Body of pancreas (tissue), 4 donors: ENCODE measurements at places on chromosomes 13 and 19. TPM values are rescaled to one million over a fixed set of nuclear protein-coding genes. Genes with fewer than 3 reads are reported as not detected.

DNA sequence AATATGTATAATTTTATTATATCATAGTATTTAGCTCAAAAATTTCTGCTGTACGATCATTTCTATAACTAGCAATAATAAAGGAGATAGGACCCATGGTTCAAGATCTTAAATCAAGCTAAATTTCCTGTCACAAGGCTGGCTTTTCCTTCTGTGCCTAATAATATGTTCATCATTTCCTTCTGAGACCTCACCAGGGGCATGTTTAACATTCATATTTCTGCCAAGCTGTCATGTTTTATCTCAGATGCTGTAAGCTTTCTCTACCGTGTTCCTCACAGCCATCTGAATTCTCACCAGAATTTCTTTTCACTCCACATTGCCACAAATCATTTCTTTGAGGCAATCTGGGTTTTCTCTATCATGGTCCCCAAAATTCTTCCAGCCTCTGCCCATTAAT lies 482.3 kb upstream of the SGCG start:
- H3K27ac ChIP-seq = no peak overlapping the region
- no peaks in the 10 kb centered on the region for H3K36me3 ChIP-seq
- H3K27me3 ChIP-seq = no peaks in the 10 kb centered on the region
- DNase-seq = no peak
- H3K4me1 ChIP-seq = no peaks in the 10 kb centered on the region

- no peaks in the 10 kb centered on the region for H3K27me3 ChIP-seq
- no peaks in the 10 kb centered on the region for H3K4me1 ChIP-seq
- no peak for DNase-seq
- H3K36me3 ChIP-seq = no peaks in the 10 kb centered on the region
- H3K4me3 ChIP-seq = no peak overlapping the region
These were observed 758.9 kb downstream of the LIG4 start for GRCh38 chr13:107456431-107456830.

GRCh38 chr19:45467115-45467455 lies 711 bp upstream of the FOSB start:
- H3K36me3 ChIP-seq = no peaks in the 10 kb centered on the region
- peak overlapping the region; percentile 94 for H3K27ac ChIP-seq
- DNase-seq = no peak
- H3K4me1 ChIP-seq = peaks cover 25% of the 10 kb centered on the region
- no peak overlapping the region for H3K4me3 ChIP-seq

DNA sequence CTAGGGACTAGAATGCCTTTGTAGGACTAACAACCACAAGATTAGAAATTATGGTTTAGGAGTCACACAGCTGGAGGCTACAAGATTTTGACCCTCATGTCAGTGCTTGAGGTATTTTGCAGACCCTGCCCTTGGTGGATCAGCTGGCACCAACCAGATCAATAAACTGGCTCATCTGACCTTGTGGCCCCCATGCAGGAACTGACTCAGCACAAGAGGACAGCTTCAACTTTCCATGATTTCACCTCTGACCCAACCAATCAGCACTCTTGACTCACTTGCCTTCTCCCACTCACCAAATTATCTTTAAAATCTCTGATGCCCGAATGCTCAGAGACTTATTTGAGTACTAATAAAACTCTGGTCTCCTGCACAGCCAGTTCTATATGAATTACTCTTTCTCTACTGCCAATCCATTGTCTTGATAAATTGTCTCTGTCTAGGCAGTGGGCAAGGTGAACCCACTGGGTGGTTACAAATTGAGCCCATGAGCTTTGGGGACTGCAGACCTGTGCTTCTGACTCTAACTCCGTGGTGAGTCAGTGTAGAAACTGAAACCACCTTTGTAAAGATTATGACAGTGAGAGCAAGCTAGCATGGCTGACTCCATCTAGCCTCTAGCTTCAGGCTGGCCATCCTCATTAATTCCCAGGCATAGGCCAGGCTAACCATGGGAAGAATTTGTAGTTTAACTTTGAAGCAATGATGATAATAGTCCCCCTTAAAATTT lies 33.9 kb upstream of the CEACAM8 start:
- H3K27ac ChIP-seq = no peak overlapping the region
- DNase-seq = no peak
- no peaks in the 10 kb centered on the region for H3K36me3 ChIP-seq
- no peaks in the 10 kb centered on the region for H3K27me3 ChIP-seq
- no peak overlapping the region for H3K4me3 ChIP-seq
- no peaks in the 10 kb centered on the region for H3K4me1 ChIP-seq

- no peak for DNase-seq
- no peaks in the 10 kb centered on the region for H3K4me1 ChIP-seq
- H3K27ac ChIP-seq = no peak overlapping the region
- no peak overlapping the region for H3K4me3 ChIP-seq
These were observed 650.1 kb downstream of the FGF9 start for GRCh38 chr13:22320991-22321390.

DNA sequence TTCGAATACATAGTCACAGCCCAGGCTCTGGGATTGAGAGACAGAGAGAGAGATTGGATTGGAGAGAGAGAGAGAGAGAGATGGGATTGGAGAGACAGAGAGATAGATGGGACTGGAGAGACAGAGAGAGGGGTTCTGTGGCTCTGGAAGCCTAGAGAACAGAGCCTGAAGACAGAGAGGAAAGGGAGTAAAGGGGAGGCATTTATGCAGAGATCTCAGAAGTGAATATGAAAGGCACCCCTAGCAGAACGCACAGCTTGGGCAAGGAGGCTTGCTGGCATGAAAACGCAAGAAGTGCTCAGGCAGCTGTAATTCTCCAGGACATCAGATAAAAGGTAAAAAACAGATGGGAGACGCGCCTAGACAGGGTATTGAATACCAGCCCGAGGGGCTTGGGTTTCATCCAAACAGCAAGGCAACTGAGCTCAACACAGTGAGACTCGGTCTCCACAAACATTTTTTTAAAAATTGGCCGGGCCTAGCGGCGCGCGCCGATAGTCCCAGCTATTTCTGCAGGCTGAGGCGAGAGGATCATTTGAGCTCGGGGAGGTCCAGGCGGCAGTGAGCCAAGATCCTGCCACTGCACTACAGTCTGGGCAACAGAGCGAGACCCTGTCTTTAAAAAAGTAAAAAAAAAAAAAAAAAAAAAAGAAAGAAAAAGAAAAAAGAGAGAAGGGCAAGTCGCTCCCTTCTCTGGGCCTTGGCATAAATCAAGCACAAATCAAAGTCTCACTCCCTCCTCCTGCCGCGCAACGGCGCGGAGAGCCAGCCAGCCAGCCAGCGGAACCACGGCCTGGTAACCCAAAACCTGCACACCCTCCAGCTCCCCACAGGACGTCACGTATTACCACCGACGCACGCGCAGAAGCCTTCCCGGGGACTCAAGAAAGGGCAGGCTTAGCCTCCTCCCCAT lies 774 bp upstream of the PPP2R1A start:
- peaks cover 40% of the 10 kb centered on the region for H3K4me1 ChIP-seq
- no peak for DNase-seq
- no peaks in the 10 kb centered on the region for H3K36me3 ChIP-seq
- no peak overlapping the region for H3K4me3 ChIP-seq

GRCh38 chr13:33448889-33449288 lies 163.3 kb upstream of the STARD13 start:
- no peak overlapping the region for H3K27ac ChIP-seq
- no peak for DNase-seq
- no peaks in the 10 kb centered on the region for H3K36me3 ChIP-seq
- no peak overlapping the region for H3K4me3 ChIP-seq
- H3K4me1 ChIP-seq = peaks cover 18% of the 10 kb centered on the region

- no peaks in the 10 kb centered on the region for H3K4me1 ChIP-seq
- no peaks in the 10 kb centered on the region for H3K36me3 ChIP-seq
- no peaks in the 10 kb centered on the region for H3K27me3 ChIP-seq
- no peak for DNase-seq
These were observed 874.9 kb downstream of the EFNB2 start for GRCh38 chr13:105660561-105660960.

- H3K4me1 ChIP-seq = peaks cover 53% of the 10 kb centered on the region
- H3K27ac ChIP-seq = peak overlapping the region; percentile 97
- no peak for DNase-seq
- H3K36me3 ChIP-seq = no peaks in the 10 kb centered on the region
- H3K27me3 ChIP-seq = no peaks in the 10 kb centered on the region
These were observed 8.3 kb upstream of the KLF16 start for GRCh38 chr19:1871630-1872029.

- no peak overlapping the region for H3K4me3 ChIP-seq
- no peaks in the 10 kb centered on the region for H3K36me3 ChIP-seq
- no peak for DNase-seq
These were observed 750.6 kb downstream of the DIAPH3 start for GRCh38 chr13:59413126-59413525.

GRCh38 chr13:81726037-81726726 lies 1385.3 kb upstream of the SPRY2 start:
- no peaks in the 10 kb centered on the region for H3K27me3 ChIP-seq
- no peak overlapping the region for H3K4me3 ChIP-seq
- H3K36me3 ChIP-seq = no peaks in the 10 kb centered on the region
- no peak for DNase-seq

GRCh38 chr19:39402346-39403300 lies 4.0 kb upstream of the ZFP36 start:
- DNase-seq = peak; percentile 92
- H3K27me3 ChIP-seq = no peaks in the 10 kb centered on the region
- H3K4me3 ChIP-seq = no peak overlapping the region
- peak overlapping the region; percentile 95 for H3K27ac ChIP-seq

GRCh38 chr13:30421093-30422053 lies 920 bp upstream of the UBE2L5 start:
- DNase-seq = peak; percentile 85
- peaks cover 8% of the 10 kb centered on the region for H3K4me1 ChIP-seq
- peak overlapping the region; percentile 93 for H3K27ac ChIP-seq
- no peaks in the 10 kb centered on the region for H3K27me3 ChIP-seq
- no peaks in the 10 kb centered on the region for H3K36me3 ChIP-seq

- no peak overlapping the region for H3K27ac ChIP-seq
- no peak overlapping the region for H3K4me3 ChIP-seq
- no peak for DNase-seq
- no peaks in the 10 kb centered on the region for H3K36me3 ChIP-seq
- no peaks in the 10 kb centered on the region for H3K4me1 ChIP-seq
These were observed 5.5 kb upstream of the LILRA6 start for GRCh38 chr19:54248016-54248601.

DNA sequence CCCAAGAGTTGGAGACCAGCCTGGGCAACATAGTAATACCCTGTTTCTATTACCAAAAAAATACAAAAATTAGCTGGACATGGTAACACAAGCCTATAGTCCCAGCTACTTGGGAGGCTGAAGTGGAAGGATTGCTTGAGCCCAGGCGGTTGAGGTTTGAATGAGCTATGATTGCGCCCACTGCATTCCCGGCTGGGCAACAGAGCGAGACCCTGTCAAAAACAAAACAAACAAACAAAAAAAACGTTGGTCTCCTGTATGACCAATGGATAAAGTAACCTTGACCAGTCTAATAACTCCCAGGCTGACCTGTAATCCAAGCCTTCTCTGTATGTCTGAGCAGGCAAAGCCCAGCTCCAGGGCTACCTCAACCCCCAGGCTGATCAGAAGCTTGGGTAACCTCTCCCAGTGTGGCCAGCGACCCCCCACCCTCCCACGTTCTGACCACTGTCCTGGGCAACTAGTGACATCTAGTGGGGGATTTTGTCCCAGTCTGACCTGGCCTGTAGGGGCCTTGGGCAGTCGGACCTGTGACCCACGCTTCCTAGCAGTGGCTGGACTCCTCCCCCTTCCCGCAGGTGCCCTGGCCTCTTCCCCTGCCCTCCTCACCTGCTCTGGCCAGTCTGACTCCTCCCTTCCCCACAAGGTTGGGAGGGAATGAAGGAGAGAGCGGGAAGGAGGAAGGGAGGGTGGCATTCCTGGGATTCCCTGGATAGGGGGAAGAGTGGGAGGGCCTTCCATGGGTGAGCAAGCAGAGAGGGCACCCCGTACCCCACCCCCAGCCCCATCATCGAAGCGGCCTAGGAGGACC lies 1.0 kb upstream of the BCAM start:
- H3K27ac ChIP-seq = peak overlapping the region; percentile 82
- H3K36me3 ChIP-seq = no peaks in the 10 kb centered on the region
- H3K4me3 ChIP-seq = no peak overlapping the region
- peaks cover 32% of the 10 kb centered on the region for H3K4me1 ChIP-seq

DNA sequence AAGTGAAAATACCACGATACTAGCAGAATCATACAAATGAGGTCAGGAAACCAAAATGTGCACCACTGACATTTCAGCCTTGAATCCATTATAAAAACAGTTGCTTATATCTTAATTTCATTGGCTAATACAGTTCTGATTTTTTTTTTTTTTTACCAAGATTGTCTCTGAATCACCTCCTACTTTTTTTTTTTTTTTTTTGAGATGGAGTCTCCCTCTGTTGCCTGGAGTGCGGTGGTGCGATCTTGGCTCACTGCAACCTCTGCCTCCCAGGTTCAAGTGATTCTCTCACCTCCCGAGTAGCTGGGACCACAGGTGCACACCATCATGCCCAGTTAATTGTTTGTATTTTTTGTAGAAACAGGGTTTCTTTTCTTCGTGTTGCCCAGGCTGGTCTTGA lies 270.2 kb downstream of the LMO7 start:
- H3K27ac ChIP-seq = no peak overlapping the region
- H3K36me3 ChIP-seq = no peaks in the 10 kb centered on the region
- DNase-seq = no peak
- H3K4me3 ChIP-seq = no peak overlapping the region

DNA sequence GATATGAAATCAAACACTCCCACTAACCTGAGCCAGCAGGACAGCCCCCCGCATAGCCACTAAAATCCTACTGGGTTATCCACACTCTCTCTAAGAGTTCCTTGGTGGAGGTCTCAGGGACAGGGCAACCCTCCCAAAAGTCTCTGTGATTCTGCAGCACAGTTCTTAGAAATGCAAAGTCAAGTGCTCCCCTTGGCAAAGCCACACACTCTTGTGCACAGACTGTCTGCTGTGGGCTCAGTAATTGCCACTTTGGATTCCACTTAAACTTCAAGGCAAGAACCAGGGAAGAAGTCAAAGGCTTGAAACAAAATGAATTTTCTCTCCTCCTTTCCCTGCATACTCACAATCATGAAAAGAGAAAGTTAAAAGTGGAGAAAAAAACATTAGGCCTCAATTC lies 61.5 kb downstream of the DOCK9 start:
- H3K4me3 ChIP-seq = no peak overlapping the region
- no peak overlapping the region for H3K27ac ChIP-seq

GRCh38 chr13:41561170-41561569 lies 103.8 kb downstream of the RGCC start:
- H3K4me3 ChIP-seq = no peak overlapping the region
- H3K4me1 ChIP-seq = peaks cover 4% of the 10 kb centered on the region
- no peaks in the 10 kb centered on the region for H3K36me3 ChIP-seq
- no peak overlapping the region for H3K27ac ChIP-seq
- no peaks in the 10 kb centered on the region for H3K27me3 ChIP-seq

GRCh38 chr13:64551755-64552154 lies 2678.4 kb downstream of the PCDH9 start:
- H3K27me3 ChIP-seq = no peaks in the 10 kb centered on the region
- H3K27ac ChIP-seq = no peak overlapping the region
- no peak overlapping the region for H3K4me3 ChIP-seq
- no peak for DNase-seq
- H3K4me1 ChIP-seq = no peaks in the 10 kb centered on the region

- H3K4me1 ChIP-seq = peaks cover 16% of the 10 kb centered on the region
- H3K4me3 ChIP-seq = no peak overlapping the region
- no peak overlapping the region for H3K27ac ChIP-seq
- H3K27me3 ChIP-seq = no peaks in the 10 kb centered on the region
These were observed 97.9 kb downstream of the KDM4B start for GRCh38 chr19:5066768-5067167.

SHD gene
- not detected for total RNA-seq

MAG gene
- total RNA-seq = not detected

KCNN1 gene
- not detected for total RNA-seq

IZUMO1 gene
- 1.6 TPM for total RNA-seq

ZNF69 gene
- total RNA-seq = 14.8 TPM

CEACAM5 gene
- total RNA-seq = not detected

TUBB4A gene
- 3.4 TPM for total RNA-seq

SIAH3 gene
- under 0.01 TPM for total RNA-seq

HSD17B14 gene
- 3.3 TPM for total RNA-seq

ZNF429 gene
- total RNA-seq = 21.5 TPM

POSTN gene
- 4.4 TPM for total RNA-seq
